ENCODE measurements at places on chromosomes 7 and 10. TPM values are rescaled to one million over a fixed set of nuclear protein-coding genes. Genes with fewer than 3 reads are reported as not detected.

DNA sequence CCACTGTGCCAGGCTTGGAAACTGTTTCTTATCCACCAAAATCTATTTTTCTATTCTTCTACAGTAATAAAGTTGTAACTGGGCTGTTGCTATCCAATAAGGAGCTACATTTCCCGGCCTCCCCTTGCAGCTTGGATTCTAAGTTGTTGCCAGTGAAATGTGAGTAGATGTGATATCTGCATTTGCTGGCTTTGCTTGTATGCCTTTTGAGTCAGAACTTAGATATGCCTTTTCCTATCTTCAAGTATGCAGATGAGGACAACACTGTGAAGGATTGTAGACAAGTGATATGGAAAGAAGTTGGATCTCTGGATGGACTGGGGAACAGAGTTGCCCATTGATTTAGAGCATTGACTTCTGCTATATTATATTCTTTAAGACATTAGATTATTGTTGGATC lies 236.9 kb downstream of the REEP3 start:
- DNase-seq, result no peak

DNA sequence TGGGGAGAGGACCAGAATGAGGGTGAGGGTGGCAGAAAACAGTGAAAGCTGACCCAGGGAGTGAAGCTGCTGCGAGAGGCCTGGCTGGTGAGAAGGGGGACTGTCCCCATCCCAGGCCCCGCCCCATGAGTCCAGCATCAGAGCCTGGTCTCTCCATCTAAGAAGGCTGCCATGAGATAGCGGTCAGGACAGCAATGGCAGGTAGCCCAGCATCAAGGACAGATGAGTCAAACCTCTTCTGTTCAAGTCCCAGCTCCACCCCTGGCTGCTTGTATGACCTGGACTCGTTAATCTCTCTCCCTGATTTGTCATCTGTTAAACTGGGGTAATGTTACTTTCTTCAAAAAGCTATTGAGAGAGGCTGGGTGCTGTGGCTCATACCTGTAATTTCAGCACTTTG lies 22.2 kb downstream of the GPNMB start:
- no peak for DNase-seq

OR2F1 gene
- total RNA-seq, result not detected

GRCh38 chr7:71801976-71802375 lies 610.2 kb downstream of the CALN1 start:
- no peak for DNase-seq

DNA sequence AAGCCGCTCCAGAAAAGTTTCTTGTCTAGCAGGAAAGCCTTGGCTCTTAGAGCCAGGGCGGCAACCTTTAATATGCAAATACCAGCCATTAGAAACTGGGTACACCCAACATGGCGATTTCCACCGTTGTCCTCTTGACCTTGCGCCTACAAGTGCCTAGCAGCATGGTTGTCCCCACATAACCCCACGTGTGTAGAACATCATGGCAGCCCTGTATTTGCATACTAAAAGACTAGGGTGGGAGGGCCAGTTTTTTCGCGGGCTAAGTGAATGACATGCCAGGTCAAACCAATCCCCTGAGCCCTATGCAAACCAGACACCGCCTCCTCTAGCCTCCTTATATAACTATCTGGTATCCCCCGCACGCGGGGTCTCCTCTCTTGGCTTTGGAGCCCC lies 58.4 kb upstream of the FZD8 start:
- DNase-seq, result no peak

TUBGCP2 gene
- 65.0 TPM for total RNA-seq

GRCh38 chr10:325282-325681 lies 190.0 kb downstream of the ZMYND11 start:
- DNase-seq, result no peak

DNA sequence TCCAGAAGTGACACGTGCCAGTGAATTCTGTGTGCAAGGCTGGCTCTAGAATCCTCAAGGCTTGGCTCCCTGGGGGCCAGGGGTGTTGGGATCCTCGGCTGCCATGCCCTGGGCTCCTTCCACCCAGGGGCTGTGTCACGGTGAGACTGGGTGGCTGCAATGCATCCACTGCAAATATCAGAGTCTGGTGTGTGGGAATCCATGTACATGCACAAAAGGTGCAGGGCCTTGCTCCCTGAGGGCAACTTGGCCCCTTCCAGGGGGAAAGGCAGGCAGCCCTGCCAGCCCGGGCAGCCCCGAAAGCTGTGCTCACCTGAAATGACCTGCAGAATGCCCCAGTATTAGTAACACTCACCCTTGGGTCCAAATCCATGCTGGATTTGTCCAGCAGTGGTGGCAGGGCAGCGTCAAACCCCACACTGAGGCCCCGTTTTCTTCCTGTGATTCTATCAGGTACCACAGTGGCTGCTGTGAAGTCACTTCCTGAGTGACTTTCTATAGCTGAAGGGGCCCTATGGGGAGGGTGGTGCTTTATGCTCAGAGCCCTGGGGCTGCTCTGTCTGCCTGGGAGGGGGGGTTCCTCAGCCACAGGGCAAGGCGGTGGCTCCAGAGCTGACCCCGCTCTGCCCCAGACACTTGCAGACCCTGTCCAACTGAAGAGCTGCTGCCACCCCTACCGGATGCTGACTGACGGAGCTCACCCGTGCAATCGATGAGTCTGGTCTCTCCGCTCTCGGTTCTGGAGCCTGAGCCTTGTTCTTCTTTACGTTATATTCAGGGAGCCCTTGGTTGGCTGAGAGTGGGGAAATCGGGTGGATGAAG lies 317.7 kb downstream of the GLRX3 start:
- DNase-seq, result no peak

GRCh38 chr10:118698421-118698820 lies 56.3 kb downstream of the CACUL1 start:
- DNase-seq, result peak; percentile 74

GRCh38 chr7:70436790-70437350 lies 695.1 kb upstream of the GALNT17 start:
- DNase-seq, result no peak
